ELF-1 (cell line): ENCODE measurements at places on chromosomes 1 and 21.
A peak's percentile ranks its signal among the peaks of the same experiment; 100 is the strongest.

DNA sequence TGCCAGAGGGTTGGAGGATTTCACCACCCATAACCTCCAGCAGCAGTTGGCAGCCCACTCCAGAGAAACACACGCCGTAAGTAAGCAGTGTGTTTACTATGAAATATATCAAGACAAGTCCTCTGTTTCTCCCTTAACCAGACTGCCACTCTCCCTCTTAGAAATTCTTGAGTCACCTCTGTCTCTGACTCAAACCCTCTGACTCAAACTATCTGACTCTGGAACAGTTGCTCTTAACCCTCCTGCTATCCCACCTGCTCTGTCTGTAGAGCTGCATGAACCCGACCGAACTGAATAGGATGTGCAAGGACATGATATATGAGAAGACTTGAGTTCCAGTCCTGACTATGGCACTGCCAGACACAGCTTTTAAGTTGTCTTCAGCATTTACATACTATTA, 14.1 kb downstream of the INPP5B start:
- no peak for DNase-seq

GRCh38 chr1:219266524-219266923, 92.8 kb downstream of the LYPLAL1 start:
- no peak for DNase-seq

DNA sequence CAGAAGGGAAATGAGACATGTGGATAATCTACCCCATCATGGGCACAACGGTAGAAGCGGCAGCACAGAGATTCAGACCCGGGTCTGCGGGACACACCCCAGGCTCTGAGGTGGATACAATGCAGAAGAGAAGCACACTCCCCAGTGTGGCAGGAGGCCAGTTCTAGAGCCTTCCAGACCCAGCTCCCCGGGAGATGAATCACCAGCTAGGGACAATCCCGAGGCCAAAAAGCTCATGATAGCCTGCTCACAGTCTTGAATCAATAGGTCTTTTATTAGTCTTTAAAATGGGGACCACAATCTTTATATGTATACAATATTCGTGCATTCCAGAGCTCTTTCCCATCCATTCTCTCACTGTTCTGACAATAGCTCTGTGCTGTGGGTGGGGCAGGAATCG, 57.3 kb upstream of the DIRAS3 start:
- no peak for DNase-seq

DNA sequence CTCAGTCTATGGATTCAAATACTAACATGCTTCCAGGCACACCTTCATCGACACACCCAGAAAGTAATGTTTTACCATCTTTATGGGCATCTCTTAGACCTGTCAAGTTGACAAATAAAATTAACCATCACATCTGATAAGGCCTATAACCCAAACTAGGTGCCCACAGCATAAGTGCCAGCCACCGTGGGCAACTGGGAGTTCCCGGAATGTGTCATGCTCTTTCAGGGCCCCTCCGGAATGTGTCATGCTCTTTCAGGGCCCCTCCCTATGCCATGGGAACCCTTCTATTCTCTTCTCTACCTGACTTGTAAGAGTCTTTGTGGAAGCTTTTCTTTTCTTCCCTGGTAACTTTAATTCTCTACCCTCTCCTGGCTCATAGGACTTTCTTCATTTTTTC, 26.6 kb downstream of the KRTAP24-1 start:
- DNase-seq = no peak

GRCh38 chr1:214901718-214902117, 180.8 kb upstream of the KCNK2 start:
- DNase-seq = no peak

DNA sequence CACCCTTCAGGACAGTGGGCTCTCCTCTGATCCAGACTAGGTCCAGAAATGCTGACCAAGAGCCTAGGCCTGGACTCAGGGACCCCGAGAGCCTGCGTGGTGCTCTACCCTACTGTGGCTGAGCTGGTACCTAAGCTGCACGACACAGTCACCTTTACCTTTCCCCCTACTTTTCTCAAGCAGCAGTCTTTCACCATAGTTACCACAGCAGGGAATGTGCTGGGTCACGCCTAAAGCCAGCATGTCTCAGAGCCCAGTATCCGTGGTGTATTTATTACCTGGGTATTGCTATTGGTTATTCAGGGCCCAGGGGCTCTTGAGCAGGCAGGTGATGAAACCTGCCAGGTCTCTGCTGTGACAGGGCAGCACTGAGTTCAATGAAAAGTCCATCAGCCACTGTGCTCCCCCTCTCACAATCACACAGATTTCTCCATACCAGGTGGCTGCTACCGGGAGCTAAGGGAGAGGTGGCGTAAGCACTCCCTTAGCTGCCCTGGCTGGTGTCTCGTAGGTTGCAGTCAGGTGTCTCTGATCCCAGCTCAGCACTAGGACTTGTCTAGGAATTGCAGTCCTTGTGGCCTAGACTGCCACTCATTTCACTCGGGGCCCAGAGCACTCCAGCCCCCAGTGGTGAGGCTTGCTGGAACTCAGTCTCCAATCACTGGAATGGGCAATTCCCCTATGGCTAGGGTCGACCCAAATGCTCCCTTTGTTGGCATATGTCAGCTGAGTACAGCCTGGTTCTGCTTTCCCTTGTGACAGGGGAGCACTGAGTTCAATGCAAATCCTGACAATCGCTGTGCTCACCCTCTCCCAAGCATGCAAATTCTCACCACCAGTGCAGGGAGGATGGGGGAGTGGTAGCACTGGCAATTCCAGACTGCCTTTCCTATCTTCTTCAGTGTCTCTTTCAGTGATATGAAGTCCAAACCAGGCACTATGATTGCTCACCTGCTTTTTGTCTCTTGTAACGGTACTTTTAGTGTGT, 128.7 kb downstream of the PHTF1 start:
- DNase-seq = peak; percentile 5

GRCh38 chr1:201422026-201422425, 496 bp upstream of the TNNI1 start:
- DNase-seq = no peak

GRCh38 chr1:25819491-25820246, at the start of gene MTFR1L:
TSS of gene MTFR1L (plus strand) at chr1:25819954. CDS start at chr1:25823105, 3,151 bp downstream.
- peak; percentile 90 for DNase-seq

GRCh38 chr21:41650526-41651145, 116.2 kb downstream of the RIPK4 start:
- no peak for DNase-seq

DNA sequence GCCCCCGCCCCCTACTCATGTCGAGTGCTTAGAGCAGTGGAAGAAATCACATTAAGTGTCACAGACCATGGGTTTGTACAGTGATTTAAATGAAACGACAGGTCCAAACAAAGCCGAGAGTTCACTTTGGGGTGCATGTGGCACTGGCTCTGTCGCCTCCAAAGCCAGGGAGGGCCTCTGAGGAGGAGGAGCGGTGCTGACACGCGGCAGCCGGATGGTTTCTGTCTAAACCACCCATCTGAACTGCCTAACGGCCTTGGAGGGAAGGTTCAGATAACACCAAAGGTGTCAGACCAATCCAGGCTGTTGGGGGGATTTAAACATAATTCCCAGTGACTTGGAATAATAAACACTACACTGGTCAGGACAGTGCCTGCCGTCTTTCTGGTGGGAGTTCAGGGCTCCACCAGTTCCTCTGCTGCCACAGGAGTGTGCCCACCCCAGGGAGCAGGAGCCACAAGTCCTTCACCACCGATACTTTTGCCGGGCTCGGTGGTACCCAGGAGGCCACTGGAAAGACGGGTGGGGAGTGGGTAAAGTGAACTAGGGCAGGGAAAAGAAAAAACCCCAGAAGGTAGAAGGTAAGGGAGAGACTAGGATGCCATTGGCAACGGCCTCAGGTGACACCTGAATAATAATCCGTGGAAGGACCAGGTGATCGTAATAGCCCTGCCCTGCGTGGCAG, 78.2 kb downstream of the SLC66A1 start:
- no peak for DNase-seq

DNA sequence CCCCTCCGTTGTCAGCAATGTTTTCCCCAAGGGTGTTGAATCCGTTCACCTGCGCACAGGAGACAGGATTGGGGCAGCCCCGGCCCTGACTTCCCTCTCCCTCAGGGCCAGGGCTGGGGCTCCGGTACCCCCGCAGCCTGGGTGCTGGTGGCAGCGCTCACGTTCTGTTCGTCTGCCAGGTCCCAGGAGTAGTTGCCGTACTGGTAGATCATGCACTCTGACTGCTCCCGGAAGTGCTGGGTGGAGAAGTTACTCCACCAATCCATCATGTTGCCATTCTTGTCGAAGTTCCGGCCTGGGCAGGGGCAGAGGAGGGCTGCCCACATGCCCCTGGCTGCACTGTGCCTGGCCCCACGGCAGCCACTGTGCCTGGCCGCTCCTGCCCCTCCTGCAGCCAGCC, 6.1 kb downstream of the PRXL2B start:
- DNase-seq = no peak

- DNase-seq = no peak
These were observed 7.6 kb upstream of the GADD45A start for GRCh38 chr1:67677408-67677807.

- DNase-seq = peak; percentile 72
These were observed 82.1 kb downstream of the NENF start for GRCh38 chr1:212514782-212515181.

DNA sequence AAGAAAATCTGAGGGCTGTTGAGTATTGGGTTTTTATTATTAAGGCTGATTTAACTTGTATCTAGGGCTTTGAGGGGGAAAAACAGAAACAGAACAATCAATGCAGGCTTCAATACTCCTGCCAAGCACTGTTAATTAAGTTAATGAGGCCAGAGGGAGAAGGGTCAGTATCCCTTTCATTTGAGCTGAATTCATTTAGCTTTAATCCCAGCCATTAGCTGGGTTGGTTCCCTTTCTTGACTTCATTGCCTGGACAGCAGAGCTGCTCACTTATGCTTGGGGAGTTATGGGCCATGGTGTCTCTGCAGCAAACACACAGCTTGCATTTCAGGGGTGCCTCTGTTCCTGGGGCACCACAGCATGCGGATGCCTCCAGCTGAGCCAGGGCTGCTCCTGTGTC, 16.3 kb downstream of the TLR5 start:
- no peak for DNase-seq

DNA sequence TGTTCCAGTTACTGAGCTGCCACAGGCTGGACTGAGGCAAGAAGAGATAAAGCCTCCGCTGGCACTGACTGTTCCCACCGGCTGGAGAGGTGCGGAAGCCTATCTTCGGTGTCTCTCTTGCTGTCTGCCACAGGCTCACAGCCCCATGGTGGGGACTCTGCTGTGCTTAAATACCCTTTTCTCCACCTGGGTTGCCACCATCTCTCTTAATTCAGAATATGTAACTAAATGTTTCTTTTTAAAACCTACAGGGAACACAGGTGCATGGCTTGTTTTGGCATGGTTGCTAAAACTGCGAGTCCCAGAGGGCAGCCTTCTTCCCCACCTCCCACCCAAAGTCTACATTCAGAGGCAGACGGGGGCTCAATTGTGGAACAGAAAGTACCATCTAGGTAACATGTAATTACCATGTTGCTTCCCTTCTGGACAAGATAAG, 8.1 kb upstream of the LBR start:
- DNase-seq = no peak

GRCh38 chr1:222829868-222830267, 15.0 kb downstream of the DISP1 start:
- DNase-seq = no peak

DNA sequence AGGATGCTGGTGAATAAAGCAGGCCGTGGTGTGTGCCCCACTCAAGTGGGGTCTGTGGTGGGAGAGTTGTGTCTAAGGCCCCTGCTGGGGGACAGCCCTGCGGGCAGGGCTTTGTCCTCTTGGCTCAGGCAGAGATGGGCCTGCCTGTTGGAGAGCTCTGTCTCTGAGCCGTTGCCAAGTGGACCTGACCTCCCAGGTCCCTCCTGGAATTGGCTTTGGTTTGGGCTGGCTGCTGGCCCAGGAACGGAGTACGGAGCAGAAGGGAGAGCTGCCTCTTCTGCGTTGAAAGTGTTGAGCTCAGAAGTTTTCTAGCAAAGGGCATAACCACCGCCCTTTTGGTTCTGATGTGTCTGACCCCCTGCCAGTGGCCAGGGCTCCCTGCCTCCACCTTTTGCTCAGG, 153.9 kb downstream of the PEX14 start:
- no peak for DNase-seq

- DNase-seq = no peak
These were observed 70.7 kb downstream of the COL24A1 start for GRCh38 chr1:86085741-86086409.

DNA sequence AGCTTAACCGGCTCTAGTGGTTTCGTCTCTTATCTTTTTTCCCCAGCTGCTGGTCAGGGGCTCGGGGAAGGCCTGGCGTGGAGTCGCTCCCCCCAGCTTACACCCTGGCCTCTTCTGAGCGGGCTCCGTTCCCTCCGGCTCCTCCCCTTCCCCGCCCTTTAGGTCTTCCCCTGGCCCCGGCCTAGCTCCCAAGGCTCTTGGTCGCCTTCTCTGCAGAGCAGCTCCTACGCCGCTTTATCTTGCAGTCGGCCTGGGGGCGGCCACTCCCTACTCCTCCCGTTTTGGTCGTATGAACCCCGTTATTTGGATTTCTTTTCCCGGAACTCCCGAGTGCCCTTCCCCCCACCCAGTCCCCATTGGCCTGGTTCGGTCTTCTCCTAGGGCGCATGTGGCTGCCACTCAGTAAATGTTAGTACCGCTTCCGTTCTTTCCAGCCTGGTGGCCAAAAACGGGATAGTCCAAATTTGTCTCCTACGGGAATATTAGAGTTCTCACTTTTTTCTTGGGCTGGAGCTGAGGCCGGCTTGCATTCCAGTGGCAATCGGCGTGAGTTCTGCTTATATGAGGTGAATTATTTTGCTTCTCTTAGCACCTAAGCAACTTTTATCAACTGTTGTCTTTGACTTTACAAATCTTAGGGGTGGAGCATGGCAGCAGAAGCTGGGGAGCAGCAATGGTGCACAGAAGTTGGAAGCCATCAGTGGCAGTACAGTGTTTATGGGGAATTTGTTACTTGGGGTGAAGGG, 467 bp downstream of the THRAP3 start:
- peak; percentile 88 for DNase-seq

- DNase-seq = no peak
These were observed 152.2 kb downstream of the HIVEP3 start for GRCh38 chr1:41766546-41766945.
